ENCODE measurements at places on chromosomes 7 and 10. TPM values are rescaled to one million over a fixed set of nuclear protein-coding genes. Genes with fewer than 3 reads are reported as not detected.

Gene FAM131B
- 1.5 TPM for total RNA-seq

Gene ATG9B
- not detected for total RNA-seq

Gene CYCS
- 81.4 TPM for total RNA-seq

- no peak for DNase-seq
Observed at GRCh38 chr7:7765422-7765821, 47.0 kb upstream of the RPA3 start.

DNA sequence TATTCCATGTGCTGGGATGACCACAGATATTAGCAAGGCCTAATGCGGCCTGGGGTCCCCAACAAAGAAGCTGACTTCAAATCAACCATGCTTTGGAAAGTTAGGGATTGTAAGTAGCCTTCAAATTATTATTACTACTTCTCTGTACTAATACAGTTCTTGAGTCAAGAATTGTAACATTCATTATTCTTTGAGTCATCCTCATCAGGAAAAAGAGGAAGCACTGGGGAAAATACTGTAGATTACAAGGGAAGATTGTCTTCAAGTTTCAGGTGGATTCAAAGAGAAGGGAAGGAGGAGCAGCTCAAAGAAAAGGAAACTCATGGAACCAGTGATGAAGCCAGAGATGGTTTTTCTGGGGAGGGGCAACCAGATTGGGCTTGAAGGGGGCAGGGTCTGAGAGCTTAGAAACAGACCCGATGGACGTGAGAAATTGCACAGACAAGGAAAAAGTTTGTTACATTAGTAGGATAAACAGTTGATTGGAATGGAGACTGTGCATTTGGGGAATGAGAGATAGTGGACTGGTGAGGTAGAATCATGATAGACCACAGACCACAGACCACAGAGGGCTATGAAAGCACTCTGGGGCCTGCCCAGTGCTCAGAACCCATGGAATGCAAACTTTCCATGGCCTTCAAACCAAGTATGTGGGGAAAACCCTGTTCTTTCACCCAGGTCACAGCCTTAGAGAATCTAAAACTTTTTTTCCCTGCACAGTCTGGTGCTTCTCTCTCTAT is 209.9 kb downstream of the ZNF365 start:
- DNase-seq: no peak
